ENCODE measurements at places on chromosomes 11 and 22.

DNA sequence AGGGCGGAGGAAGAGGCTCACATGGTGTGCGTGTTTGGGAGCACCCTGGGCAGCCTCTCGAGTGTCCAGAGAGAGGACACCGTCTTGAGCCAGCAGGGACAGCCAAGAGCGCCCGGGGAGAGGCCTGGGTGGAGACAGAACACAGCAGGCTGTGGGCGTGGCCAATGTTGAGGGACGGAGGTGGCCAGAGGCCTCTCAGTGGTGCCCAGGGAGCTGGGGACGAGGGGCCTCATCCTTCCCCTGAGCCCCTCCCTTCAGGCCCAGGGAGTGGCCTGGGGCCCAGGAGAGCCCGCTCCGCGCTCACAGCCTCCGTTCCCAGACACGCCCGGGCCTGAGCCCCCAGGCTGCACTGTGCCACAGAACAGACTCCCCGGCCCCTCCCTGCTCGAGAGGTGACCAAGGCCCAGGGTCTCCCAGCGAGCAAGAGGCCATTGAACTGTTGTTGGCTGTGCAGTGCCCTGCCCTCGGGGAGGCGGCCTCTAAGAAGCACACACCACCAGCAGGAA lies 48.4 kb downstream of the CDKN1C start:
- ATAC-seq: no peak

- no peak for ATAC-seq
These were observed 1532.9 kb upstream of the RAG2 start for GRCh38 chr11:38130976-38131375.

DNA sequence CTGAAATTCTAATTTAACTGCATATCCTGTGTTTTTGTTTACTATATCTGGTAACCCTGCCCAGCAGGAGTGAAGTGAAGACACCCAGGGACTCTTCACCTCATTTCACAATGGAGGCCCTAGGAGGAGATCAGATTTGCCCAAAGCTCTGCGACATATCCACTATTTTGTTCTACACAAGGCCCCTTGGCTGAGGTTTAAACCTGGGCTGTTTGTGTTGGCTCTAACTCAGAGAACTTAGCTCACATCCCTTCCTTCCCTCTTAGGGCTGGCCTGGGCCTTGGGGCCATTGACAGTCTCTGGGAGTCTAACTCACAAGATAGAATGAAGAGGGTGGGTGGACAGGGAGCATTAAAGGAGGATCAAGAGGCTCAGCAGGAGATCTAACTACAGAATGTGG lies 8.2 kb upstream of the PLA2G3 start:
- no peak for ATAC-seq

- ATAC-seq: no peak
These were observed 466.9 kb upstream of the LRRC4C start for GRCh38 chr11:41926339-41926738.

- ATAC-seq: no peak
These were observed 533.1 kb upstream of the TENM4 start for GRCh38 chr11:79973721-79974617.

- no peak for ATAC-seq
These were observed 22.1 kb upstream of the CTR9 start for GRCh38 chr11:10728789-10729472.
